ENCODE measurements at places on chromosomes 1 and 21. TPM values are rescaled to one million over a fixed set of nuclear protein-coding genes. Genes with fewer than 3 reads are reported as not detected.

- no peak for DNase-seq
Observed at GRCh38 chr1:179151908-179152682, 70.2 kb downstream of the TOR3A start.

DNA sequence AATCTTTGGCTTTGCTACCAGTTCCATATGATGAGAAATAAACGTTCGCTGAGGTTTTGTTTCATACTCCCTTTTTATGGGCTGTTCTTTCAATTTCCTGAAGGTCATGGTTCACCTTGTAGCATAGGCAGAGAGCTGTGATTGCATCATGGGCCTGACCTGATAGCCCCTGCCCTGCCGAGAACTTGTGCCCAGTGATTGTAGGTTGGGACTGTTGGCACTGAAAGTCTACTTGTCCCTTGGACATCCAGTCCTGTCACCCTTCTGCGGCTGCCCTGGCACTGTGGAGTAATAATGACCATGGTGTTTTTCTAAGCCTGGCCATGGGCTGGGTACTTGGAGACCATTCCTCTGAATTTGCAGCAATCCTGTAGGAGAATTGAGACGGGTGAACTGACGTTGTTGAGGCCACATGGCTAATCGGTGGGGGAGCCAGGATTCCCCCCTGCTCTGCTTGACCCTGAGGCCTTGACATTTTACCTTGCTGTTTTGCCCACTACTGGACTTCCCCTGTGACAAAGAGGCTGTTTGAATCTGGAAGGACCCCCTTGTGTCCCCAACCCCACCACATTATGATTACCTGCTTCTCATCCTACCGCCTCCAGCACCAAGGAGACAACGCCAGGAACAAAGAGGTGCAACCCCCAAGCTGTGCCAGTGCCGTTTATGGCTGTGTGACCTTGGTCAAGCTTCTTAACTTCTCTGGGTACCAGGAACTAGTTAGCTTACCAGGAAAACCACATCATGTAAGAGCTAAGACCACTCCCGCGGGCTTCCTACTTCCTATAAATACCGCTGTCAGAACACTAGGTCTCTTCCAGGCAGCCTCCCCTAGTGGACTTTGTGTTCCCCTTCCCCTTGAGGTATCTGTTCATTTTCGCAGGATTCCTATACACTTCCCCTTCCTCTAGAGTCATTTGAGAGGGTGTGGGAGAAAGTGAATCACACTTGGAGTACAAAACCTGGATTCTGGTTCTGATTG, 23.4 kb downstream of the SESN2 start:
- DNase-seq = no peak

DNA sequence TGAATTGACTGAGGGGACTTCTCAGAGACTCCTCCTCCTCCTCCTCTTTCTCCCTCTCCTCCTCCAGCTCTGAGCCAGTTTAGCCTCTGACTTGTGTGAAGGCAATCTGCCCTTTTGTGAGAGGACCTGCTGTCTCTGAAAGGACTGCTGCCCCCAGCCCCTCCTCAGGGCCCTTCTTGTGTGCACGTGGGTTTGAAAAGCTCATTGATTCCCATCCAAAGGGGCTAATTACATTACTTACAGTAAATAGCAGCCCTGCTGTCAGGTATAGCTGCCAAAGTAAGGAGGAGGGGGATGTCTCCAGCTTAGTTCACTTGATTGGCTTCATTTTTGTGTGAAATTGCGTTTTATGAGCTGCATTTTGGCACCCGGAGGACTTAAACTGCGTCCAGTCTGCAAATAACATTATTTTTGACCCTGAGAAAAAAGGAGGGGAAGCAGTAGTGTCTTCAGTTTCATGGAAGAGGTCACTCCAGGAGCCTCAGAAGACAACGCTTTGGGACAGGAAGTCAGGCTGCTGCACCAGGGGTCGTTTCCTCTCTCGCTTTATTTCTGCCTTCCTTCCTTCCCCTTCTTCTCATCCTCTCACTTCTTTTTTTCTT, 1.8 kb upstream of the LHX9 start:
- DNase-seq = no peak

The TFF3 gene
- 1,055 TPM for total RNA-seq

- DNase-seq = no peak
Observed at GRCh38 chr1:33719771-33720670, 143.9 kb upstream of the HMGB4 start.

The GBP7 gene
- not detected for total RNA-seq

DNA sequence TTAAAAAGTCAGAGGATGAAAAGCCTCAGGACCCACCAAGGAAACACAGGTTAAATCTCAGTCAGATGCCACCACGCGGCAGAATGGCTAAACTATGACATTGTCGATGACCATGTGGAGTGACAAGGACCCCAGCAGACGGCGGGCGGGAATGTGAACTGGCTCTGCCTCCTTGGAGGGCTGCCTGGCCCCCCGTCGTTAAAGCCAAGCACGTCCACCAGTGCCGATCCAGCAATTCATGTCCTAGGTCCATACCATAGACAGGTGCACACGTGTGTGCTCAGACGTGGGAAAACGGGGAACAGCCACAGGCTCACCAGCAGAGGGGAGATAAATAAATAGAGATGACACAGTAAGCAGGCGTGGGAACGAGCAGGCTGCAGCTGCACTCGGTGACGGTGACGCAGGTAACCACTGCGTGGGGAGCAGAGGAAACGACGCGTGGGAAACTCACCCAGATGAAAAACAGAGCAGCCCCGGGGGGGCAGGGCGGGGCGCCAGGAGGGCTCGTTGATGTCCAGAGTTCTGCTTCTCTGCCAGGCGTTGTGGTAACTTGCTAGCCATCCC, 28.3 kb upstream of the PCBP3 start:
- peak; percentile 56 for DNase-seq

DNA sequence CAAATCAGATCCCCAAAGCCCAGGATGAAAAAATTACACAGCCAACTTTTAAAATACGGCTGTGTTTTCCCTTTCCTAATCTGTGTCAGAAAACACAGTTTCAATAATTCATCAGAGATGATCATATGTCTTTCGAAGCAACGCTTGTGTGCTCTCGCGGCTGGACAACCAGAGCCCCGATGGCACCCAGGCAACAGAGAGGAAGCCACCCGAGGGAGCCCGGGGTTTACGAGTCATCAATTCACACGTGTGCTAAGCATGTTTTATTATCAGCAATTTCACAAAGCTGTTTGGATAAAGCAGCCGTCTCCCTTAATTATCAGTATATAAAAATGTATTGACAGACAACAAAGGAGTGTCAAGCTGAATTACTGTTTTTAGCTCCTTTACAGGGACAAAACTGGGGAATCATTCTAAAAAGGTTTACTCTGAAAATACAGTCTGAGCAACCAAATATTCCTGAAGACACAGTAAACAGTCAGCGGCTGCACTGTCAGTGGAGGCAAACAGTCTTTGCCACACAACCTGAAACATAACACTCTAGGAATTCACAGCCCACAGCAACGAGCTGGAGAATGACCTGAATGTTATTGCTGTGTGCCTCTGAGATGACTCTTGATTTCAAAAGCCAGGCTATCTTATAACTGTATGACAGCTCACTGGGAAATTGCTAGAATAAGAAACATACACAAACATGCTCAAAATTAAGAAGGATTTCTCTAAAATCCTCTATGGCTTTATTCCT, 201.0 kb downstream of the SIPA1L2 start:
- DNase-seq = no peak

The ARMH1 gene
- total RNA-seq = under 0.01 TPM

DNA sequence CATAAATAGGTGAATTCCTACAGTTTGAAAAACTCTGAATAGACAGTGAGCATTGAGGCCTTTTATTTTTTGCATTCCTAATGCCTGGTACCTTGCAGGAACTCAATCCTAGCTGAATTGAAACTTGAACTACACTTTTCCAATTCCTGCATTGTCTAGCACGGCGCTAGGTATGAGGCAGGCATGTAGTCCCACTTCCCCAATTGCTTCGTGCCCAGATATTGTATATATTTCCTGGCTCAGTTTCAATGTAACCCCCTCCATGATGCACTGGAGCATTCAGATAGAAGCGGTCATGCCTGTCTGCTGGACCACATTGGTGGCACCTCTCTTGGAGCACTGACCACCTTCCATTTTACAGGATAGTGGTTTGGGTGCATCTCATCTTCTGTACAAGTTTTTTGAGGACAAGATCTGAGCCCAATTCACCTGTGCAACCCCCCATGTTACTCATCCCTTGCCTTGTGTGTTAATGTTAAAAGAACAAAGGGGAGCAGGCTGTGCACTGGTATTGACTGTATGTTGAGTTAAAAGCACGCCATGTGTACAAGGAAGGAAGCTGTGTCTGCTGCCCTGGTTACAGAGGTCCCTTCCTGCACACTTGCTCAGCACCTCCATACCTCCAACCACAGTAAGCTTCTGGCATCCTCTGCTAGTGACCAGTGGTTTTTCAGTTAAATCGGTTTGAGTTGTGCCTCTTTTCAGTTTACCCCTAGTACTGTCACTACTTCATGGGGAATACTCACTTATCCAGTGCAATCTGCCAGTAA, 10.0 kb upstream of the RAB7B start:
- DNase-seq = peak; percentile 60

The BARHL2 gene
- not detected for total RNA-seq

The ZNF697 gene
- 13.1 TPM for total RNA-seq

The MTR gene
- total RNA-seq = 23.3 TPM

DNA sequence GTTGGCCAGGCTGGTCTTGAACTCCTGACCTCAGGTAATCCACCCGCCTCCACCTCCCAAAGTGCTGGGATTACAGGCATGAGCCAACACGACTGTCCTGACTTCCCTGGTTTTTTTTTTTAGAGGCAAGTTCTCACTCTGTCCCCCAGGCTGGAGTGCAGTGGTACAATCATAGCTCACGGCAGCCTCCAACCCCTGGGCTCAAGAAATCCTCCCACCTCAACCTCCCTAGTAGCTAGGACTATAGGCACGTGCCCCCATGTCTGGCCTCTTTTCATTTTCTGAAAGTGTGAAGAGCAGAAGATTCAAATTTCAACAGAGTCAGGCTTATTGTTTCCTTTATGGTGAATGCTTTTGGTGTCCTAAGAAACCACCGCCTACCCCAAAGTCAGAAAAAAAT, 21.7 kb upstream of the SOX13 start:
- DNase-seq = no peak

The GPR3 gene
- total RNA-seq = under 0.01 TPM

DNA sequence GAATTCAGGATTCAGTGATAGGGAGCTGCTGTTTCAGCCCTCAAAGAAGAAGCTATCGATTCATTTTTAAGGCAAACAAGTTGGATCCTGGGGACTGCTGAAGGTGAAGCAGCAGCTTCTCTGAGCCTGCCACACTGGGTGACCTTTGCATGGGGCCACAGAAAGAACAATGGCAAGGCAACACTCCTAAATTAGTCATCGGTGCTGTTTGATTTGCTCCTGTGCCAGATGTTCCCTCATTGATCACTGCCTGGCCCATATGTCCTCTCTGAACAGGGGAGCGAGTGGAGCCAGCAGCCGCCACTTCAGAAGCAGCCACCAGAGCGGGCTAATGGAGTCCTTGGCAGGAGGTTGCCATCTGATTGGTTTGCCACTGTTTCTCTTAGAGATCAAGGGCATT, 391.5 kb downstream of the NTNG1 start:
- peak; percentile 6 for DNase-seq

The RGS4 gene
- 2.8 TPM for total RNA-seq

All from lung microvascular endothelial cell (primary cell).